ENCODE measurements at places on chromosomes 7 and 10. TPM values are rescaled to one million over a fixed set of nuclear protein-coding genes. Genes with fewer than 3 reads are reported as not detected.

AZGP1 gene
- total RNA-seq, result not detected

ADRB1 gene
- total RNA-seq, result under 0.01 TPM

MYH16 gene
- not detected for total RNA-seq

NPC1L1 gene
- total RNA-seq, result 0.17 TPM

METTL27 gene
- 36.6 TPM for total RNA-seq

C10orf95 gene
- total RNA-seq, result not detected

SLC16A9 gene
- 0.33 TPM for total RNA-seq

EPDR1 gene
- total RNA-seq, result 19.5 TPM

CYP17A1 gene
- not detected for total RNA-seq

ANAPC16 gene
- total RNA-seq, result 53.1 TPM

RET gene
- 1.6 TPM for total RNA-seq

SKIDA1 gene
- total RNA-seq, result 0.99 TPM
